Esophagus squamous epithelium (tissue), 5 donors: ENCODE measurements at places on chromosomes 11 and 22.

DNA sequence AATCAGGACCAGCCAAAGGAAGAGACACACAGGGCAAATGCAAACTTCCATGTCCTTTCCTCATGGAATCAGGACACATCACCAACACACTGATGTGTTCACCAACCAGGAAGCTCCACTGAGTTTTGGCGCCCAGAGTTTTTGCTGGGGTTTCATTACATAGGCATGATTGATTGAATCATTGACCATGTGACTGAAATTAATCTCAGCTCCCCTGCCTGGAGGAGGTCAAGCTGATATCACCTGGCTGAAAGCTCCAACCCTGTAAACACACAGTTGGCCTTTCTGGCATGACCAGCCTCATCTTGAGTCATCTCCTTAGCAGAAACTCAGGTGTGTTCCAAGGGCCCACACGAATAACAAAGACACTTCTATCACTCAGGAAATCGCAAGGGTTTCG, 133.2 kb downstream of the TRIM29 start:
- no peak for DNase-seq

DNA sequence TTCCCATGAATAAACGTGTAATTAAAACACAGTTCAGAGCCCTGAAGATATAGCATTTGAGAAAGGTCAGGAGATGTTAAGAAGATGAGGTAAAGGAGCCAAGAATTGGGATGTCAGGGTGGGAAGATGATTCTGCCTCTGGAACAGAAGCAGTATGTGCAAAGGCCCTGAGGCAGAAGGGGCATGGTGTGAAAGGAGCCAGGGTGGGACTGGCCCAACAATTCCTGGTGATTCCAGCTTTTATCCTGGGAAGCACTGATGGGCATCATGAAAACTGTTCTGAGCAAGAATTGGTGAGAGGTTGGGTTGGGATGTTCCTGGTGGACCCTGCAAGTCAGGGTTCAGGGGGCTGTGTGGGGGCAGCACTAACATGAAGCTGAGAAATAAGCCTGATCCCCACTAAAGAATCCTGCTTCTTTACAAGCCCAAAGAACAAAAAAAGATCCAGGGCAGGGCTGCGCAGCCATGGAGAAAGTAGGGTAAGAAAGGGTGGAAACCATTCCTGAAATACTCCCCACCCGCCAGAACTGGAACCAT, 2.5 kb upstream of the FXYD6 start:
- DNase-seq = no peak

- DNase-seq = no peak
These were observed 8.9 kb upstream of the OPCML start for GRCh38 chr11:133541021-133541719.

DNA sequence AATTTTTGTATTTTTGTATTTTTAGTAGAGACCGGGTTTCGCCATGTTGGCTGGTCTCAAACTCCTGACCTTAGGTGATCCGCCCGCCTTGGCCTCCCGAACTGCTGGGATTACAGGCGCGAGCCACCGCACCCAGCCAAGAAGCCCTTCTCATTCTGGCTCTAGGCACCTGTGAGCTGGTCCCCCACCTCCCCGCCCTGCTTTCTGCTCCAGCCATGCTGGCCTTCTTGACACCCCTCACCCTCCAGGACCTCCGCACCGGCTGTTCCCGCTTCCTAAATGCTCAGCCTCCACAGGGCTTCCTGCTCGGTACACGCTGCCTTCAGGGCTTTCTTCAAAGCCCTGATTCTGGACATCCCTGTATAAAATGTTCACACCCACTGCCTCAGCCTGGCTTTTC, 5.5 kb upstream of the FXYD2 start:
- no peak for DNase-seq

DNA sequence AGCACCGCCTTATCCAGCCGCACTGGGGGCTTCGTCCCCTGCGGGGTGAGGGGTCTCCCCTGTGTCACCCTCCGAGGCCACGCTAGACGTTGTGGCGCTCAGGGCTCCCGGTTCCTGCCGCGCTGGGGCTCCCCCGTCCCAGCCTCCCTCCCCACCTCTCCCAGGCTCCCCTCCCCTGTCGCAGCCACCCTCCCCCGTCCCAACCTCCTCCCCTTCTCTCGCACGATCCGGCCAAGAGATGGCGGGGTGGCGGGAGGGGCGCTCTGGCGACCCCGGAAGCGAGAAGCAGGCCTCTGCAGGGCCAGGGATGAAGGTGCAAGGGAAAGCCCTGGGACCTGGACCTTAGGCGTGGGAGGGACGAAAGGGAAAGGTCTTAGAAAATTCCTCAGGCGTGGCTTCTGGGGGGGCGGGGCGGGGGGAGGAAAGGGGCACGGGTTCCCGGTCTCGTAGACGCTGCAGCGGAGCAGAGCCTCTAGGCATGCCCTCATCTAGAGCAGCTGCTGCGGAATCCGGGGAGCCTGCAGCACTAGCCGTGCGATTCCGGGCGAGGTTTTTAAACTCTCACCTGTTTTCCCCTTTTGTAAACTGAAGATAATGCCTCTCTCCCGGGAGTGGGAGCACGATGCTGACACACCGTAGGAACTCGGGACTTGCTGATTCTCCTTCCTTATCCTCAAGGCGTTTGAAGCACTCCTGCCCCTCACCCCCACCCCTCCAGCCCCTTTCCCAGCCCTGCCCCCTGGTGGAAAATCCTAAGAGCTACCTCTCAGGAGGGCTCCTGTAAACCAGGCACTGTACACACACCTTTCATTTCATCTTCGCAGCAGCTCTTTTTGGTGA, 14.4 kb downstream of the KCNJ5 start:
- DNase-seq = no peak

DNA sequence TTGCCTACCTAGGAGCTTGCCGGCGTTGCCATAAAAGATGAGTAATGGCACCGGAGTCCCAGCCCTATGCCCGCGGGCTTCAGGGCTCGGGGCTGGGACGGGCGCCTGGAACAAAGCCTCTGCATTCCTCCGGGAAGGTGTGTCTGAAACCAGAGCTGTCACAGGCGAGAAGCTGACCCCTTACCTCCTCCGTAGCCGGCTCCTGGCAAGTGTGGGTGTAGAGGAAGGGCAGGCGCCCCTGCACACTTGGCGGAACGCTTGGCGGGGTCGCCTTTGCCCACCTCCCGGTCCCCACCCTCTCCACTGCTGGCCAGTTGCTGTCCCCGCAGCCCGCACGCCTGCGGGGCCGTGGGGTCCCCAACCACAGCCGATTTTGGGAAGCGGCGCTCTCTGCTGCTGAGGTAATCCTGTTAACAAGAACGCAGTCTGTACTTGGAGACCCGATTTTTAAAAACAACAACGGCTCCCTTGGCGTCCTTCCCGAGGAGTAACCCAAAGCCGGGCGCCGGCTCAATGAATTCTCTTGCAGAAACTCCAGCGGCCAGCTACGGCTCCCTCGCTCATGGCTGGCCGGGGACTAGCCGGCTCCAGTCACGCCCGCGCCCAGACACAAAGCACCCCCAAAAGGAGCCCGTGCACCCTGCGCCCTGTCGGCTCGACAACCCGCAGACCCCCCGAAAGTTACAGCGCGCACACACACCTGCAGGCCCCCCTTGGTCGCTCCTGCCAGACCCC, 89.2 kb downstream of the PLEKHA7 start:
- DNase-seq = no peak

DNA sequence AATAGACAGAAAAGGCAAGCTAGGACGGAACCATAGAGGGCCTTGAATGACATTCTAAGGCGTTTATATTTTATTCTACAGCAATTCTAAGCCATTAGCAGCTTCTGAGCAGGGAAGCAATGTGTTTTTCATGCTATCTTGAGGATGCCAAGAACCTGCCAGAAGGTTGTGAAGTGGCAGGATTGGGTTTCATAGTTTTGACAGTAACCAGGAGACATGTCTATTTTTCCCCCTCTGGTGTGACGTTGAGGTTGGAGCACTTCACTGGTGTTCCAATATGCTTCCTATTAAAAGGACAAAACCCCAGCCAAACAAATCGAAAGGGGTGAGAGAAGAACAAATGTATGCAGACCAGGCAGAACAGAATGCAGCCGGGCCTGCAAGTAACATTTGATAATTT, 148.2 kb downstream of the SPATA19 start:
- no peak for DNase-seq

- no peak for DNase-seq
These were observed 38.0 kb downstream of the MYH9 start for GRCh38 chr22:36349726-36350125.

DNA sequence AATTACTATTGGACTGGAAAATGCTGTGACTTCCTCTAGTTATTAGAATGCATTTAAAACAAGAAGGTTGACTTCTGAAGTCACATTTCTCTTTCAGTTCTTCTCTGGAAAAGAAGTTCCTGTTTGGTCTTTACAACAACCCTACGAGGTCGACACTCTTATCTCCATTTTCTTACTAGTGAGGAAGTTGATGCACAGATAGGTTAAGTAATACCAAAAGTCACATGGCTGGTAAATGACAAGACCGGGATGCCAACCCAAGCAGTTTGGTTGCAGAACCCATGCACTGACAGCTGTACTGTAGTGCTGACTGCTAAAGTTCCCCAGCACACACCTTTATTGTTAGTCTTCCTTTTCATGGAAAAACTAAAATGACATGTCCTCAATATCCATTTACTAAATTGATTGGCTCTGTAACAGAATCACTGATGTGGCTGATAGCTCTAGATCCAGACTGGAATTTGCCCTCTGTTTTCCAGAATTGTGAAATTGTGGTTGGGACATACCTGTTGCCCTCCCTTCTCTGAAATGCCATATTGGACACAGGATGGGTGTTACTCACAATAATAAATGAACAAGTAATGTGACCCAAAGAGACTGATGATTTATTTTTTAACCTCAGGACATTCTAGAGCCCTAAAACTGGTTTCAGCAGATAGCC, 9.4 kb upstream of the TECTA start:
- DNase-seq = no peak

DNA sequence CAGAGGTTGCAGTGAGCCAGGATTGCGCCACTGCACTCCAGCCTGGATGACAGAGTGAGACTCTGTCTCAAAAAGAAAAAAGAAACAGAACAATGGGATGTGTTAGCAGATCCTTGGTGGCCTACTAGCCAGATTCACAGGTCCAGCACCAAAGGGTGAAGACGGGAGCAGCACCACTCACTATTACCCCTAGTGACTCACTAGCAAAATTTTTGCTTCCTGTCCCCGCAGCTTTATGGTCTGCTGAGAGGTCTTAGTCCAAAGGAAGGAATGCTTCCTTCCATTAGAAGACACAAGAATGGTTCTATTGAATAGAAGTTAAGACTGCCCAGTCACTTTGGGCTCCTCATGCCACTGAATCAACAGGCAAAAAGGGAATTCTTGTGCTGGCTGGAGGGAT, 35.9 kb upstream of the NUP50 start:
- DNase-seq = no peak

GRCh38 chr22:41757502-41757901, 43.0 kb upstream of the CCDC134 start:
- no peak for DNase-seq

- no peak for DNase-seq
These were observed 190.7 kb downstream of the ST3GAL4 start for GRCh38 chr11:126546191-126546590.

DNA sequence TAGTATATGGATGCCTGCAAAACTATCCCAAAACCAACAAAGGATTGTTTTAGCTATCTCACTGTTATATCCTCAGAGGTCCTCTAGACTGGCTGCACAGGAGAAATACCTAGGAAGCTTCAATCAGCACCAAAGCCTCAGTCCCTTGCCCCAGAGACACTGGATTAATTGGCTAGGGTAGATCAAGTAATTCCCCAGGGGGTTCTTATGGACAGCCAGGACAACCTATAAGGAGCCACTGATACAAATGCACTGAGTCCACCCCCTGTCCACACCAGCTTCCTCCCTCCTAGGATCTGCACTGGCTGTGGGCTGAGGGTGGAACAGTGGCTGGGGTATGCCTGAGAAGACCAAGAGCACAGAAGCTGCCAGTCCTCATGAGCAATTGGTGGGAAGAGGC, 16.3 kb downstream of the ADORA2A start:
- no peak for DNase-seq
